ENCODE measurements at places on chromosomes 16 and 17.

- peak; percentile 27 for DNase-seq
Observed at GRCh38 chr16:24729951-24730815, 732 bp downstream of the TNRC6A start.

DNA sequence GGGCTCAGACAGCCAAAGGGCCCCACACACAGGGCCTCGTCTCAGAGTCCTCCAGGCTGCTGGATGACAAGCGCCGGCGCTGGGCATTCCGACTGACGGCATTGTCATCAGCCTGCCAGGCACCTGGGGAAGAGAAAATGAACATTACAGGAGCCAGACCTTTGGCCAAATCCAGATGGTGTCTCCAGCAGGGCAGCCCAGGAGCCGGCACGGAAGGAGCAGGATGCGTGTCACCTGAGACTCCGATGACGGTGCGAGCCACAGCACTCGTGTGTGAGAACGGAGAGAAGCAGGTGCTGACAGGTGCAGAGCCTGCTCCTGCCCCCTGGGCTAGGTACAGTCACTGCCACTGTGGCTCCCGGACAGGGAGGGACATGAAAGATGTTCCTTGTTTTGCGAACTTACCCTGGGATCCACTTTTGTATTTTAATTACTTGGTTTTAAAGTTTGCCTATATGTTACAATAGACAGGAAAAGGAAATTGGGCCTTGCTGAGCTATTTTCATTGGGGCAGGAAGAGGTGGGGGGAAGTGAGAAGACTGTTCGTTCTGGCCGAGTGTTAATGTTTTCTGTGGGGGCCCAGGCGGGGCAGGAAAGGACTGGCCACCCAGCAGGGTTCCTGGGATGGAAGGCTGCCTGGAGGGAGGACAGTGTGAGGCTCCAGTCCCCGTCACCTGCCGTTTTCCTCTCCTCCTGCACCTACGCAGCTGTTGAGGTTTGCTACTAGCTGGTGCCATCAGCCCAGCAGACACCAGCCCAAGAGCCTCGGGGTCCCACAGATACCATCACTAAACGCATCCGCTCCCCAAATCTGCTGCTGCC is 4.4 kb upstream of the FOXJ1 start:
- DNase-seq: peak; percentile 64

DNA sequence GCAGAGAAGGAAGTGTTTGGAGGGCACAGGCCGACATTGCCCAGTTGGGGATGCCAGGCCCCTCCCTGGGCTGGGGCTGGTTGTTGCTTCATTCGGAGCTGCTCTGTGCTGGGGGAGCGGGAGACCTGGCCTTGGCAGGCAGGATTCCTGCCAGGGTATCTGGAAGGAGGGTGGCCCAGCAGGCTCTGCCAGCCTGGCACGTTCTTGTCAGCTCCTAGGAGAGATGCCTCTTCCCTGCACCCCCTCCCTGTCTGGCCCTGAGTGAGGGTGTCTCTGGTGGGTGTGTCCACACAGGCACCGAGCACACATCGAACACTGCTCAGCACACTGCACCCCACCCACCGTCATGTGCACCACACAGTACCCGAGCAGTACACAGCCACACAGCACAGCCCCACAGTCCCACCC is 35.2 kb downstream of the ARHGAP23 start:
- no peak for DNase-seq

DNA sequence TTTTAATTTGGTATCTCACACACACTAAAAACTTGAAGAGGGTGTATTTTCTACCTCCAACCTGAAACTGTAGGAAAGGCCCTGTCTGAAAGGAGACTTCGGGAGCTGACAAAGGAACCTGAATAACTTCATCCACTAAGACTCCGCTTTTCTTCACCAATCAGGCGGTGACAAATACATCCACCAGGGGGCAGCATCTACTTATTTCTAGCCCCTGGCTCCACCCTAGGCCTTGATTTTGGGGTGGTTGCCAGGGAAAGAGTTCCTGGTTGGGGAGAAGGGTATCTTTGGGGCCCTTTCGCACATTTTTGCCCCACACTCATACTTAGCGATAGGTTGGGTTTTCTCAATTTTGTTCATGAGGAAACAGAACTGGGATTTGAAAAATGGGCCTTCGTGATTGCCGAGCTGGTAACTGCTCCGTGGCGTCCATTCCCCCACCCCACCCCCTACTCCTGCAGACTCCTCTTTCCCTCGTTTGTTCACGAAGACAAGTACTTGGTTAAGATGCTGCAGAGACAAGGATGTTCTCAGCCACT is 4.8 kb upstream of the ARL4D start:
- DNase-seq: peak; percentile 87

DNA sequence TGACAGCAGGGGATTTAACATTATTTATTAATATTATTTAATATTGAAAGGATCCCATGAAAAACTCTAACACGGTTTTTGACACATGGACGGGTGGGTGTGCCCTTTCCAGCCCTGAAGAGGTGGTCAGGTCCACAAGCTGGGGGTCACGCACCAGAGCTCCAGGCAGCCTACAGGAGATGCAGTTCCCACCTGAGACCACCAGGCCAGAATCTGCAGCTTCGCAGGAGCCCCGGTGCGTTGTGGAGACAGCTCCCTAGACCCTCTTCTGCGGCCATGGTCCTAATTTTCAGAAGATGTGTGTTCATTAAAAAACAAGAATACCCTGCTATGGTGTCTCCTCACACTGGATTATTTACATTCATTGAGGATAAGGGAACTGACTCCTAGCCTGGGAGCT is 331.1 kb downstream of the C16orf95 start:
- DNase-seq: no peak

DNA sequence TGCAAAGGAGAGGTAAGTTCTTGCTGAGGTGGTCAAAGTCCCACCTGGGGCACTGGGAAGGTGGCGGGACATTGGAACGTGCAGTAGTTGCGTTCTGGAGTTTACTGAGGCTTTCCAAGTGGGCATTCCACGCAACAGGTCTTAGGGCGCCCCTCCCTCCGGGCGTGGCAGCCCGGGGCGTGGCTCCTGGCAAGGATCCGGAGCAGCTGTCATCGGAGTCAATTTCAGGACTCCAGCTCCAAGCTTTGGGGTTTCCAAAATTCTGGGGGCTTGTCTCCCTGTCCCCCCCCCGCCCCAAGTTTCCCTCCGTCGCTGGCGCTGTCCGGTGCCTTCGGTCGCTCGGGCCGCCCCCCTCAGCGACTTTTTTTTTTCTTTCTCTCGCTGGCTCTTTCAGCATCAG is 43.1 kb upstream of the AMZ2 start:
- DNase-seq: peak; percentile 53

DNA sequence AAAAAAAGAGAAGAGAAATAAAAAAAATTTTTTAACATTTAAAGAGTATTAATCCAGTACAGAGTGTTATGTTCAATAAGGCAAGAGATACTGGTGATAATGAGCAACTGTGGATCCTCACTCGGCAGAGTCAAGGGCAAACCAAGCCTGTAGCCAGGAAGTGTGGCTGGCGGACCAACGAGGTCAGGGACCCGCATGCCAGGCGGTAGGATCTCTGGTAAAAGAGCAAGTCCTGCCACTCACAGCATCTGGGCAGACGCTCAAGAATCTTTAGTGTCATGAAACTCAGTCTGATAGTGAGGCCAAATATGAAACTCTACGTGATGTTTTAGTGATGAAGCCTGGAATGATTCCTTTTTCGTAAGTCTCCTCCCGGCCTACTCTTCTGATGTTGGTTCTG is 8.3 kb upstream of the GEMIN4 start:
- DNase-seq: no peak

DNA sequence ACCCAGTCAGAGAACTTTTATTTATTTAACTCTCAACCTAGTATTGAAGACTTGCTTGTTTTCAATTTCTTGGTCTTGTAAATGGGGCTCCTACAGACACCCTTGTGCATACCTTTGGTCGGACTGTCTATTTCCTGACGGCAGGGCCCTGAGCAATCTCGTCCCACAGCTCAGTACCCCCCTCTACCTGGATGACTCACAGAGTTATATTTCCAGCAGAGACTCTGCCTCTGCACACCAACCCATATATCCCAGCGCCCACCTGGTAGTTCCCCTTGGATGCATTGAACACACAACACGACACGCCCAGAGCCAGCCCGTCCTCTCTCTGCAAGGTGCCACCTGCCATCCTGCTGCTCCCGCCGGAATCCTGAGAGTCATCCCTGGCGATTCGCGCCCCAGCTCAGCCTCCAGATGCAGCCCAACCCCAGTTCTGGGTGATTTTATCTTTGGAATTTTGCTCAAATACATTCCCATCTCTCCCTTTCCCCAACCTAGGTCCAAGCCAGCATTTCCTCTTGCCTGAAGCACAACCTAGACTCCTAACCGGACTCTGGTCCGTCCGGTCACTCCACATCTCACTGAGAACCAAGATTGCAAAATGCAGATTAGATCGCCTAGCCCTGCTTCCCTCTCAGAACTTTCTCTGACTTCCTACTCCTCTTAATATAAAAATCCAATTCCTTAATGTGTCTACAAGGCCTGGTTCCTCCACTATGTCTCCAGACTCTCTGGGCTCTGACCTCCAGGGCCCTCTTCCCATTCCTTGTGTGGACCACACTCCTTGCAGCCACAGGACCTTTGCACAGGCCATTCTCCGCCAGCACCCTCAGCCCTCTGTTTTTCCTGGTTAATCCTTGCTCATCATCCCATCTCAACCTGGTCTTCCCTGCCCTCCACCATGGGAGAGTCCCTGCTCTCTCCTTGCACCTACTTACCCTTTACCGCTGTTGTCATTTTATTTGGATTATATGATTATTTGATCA is 129.2 kb downstream of the SEC14L1 start:
- DNase-seq: no peak

DNA sequence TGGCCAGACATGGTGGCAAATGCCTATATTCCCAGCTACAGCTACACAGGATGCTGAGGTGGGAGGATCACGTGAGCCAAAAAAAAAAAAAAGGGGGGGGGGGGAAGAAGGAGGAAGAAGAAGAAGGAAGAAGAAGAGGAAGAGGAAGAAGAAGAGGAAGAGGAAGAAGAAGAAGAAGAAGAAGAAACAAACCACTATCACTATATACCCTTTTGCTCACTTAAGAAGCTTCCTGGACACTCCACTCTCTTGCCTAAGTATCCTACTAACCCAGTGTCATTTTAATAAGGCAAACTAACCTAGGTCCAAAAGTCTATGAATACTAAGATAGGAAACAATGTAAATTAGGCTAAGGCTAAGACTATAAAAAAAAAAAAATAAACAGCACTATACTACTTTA is 54.8 kb downstream of the GPATCH8 start:
- DNase-seq: no peak

DNA sequence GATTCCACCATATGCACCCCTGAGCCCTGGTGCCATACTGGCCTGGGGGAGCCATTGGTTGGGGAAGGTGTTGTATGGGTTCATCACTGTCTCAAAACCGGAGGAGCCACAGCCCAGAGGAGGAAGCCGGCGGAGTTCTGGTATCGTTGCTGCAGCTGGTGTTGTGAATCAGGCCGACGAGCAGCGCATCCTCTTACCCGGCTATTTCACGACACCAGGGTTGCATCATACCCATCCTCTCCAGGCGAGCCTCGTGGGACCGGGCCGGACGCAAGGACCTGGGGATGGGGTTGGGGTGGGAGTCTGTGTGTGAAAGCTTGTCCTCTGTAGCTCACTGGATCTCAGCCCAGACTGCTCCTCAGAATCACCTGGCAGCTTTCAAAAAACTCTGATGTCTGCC is 6.6 kb upstream of the SLC12A3 start:
- DNase-seq: no peak

DNA sequence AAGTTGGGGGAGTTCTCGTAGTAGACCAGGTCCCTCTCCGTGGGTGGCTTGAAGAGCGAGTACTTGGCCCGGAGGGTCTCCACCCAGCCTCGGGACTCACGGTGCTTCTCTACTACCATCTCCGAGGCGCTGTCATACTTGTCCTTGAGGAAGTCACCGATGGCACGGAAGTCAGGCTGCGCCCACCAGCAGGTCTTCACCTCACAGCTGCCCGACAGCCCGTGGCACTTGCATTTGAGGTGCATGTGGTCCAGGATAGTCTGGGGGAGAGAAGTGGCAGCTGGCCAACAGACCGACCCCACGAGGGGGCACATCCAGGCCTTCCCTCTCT is 50.0 kb downstream of the WNT3 start:
- DNase-seq: no peak

DNA sequence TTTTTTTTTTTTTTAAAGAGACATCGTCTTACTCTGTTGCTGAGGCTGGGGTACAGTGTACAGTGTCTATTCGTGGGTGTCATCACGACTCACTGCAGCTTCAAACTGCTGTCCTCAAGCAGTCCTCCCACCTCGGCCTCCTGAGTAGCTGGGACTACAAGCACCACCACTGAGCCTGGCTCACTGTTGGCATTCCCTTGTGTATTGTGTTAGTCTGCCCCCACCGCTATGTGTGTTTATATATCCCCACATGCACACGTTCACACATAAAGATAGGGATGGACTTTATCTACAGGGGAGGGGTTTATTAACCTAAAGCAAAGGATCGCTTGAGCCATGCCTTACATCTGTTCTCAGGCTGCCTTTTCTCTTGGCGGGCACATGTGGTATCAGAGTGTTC is 63.8 kb downstream of the SEC14L1 start:
- no peak for DNase-seq

- no peak for DNase-seq
Observed at GRCh38 chr16:86466696-86467406, 43.5 kb upstream of the FOXF1 start.

DNA sequence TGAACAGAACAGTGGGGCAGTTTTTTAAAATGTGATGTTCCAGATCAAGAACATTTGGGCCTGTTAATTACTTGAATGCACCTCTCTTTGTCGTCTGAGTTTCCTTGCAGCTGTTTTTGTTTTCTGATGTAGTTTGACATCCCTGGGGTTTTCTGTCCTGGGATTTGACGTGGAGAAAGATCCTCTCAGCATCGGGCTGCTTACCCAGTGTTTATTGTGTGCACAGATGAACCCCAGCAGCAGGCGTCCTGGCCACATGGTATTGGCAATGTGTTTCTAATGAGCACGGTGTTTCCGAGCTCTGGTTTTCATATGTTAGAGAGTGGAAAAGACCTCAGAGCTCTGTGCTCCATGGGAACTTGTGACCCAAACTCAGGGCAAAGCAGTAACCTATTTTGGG is 191.1 kb upstream of the IRX3 start:
- DNase-seq: no peak

DNA sequence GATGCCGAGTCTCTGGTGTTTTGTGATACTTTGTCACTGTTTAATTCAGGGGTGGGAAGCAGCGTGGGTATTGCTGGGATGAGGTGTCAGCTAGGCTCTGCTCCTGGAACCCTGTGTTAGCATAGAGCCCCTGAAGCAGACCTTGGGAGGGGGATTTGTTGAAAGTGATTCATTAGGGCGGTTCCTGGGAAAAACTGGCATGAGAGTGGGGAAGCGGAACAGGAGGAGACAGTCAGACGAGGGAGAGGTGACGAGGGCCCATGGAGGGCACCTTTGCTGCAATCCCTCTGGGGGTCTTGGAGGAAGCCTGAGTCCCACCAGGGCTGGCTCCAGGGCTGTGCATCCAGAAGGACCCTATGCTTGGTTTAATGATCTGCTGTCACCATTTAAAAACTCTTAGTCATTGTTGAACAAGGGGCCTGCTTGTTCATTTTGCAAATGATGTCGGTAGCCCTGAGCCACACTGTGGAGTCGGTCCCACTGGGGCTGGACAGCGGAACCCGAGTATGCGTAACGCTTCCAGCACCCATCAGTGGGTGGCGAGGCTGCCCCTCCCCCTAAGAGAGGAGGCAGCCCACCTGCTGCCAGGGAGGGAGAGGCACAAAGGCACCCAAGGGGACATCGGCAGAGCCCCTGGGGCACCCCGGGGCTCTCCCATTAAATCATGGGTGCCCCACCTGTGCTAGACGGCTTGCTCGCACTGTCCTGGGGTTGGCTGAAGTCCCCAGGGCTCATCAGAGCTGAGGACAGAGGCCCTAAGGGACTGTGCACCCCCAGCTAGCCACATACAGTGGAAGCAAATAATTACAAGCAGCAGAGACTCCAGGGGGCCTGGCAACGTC is 35.4 kb downstream of the WFDC1 start:
- DNase-seq: no peak

- DNase-seq: no peak
Observed at GRCh38 chr17:61394630-61395408, 4.8 kb upstream of the TBX2 start.
